Activated CD4-positive, alpha-beta T cell treated with anti-CD3 and anti-CD28 coated beads, Interleukin-2, amount 50 U/mL, for 24 hours (primary cell): ENCODE measurements at places on chromosomes 12 and 14.
A peak's percentile ranks its signal among the peaks of the same experiment; 100 is the strongest.

- peak; percentile 74 for DNase-seq
These were observed 31.1 kb downstream of the ALDH1L2 start for GRCh38 chr12:105053116-105053572.

- DNase-seq, result no peak
These were observed 1.5 kb downstream of the RAB35 start for GRCh38 chr12:120115066-120115465.

DNA sequence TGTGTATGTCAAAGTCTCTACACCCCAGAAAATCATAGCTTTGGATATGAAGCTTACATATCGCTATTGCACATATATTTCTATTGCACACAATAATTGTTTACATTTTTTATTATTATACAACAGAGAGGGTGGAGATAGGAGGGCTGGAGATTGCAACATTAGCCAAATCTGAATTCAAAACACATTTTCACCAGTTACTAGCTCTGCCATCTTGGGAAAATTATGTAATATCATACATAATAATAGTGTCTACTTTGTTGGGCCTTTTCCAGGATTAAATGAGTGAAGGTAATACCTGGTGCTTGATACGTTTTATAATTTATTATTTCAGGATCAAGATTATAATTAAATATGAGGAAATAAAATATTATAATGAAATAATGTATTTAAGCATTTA lies 507.4 kb upstream of the TBX3 start:
- DNase-seq, result no peak

GRCh38 chr12:25126746-25127145 lies 68.2 kb downstream of the DNAI7 start:
- DNase-seq, result no peak

GRCh38 chr12:30796313-30796780 lies 41.6 kb upstream of the CAPRIN2 start:
- no peak for DNase-seq

GRCh38 chr12:111368291-111368787 lies 556 bp downstream of the PHETA1 start:
- DNase-seq, result no peak

DNA sequence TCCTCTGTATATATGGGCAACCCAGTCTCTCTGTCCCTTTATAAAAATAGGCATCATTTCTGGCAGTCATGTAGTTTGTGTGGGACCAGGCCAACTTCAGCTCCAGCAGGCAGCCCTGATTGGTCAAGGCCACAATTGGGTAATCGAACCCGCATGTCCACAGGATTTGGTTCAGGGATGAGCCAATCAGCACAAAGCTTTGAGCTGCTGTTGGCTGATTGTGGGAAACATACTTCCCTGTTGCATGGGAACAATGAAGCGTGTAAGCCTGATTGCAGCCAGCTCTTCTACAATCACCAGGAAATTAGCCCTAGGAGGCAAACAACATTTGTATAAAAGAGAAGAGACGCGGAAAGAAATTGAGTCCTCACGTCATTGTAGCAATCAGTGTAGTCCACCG lies 328.6 kb downstream of the PCNX1 start:
- no peak for DNase-seq

DNA sequence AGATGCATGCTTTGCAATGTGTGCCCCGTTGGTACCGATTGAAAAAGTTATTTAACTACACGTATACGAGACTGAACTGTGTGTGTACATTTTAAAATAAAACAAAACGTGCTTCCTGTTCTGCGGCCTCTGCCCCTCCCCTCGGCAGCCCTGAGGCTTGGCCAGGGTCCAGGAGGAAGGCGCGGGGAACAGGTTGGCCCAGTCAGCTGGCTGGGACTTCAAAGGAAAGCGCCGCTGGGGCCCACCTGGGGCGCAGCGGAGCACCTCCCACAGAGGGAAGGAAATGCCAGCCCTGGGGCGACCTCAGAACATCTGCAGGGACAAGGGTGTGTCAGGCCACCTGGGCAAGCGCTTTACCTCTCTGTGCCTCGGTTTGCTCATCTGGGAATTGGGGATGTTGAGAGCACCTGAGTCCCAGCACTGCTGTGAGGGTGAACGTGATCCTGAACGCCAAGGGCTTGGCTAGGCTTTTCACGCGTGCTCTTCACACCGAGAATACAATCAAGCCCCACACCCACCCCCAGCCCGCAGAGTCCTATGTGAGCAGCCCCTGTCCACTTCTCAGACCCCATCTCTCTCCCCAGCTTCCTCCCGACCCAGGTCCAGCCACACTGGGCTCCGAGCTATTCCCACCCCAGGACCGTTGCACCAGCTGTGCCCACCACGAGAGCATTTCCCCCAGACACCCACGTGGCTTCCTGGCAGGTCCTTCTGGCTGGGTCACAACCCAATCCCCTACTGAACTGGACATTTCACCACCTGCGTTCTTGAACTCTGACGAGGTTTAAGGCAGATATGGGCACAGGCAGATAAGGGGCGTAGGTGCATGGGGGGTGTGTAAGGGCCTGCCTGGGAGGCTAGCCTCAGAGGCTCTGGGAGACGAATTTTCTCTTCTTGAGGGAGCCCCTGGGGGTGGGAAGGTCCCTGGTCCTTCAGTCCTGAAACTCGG lies 41.9 kb upstream of the NCOR2 start:
- peak; percentile 40 for DNase-seq

GRCh38 chr12:65602610-65603295 lies 221.5 kb upstream of the HMGA2 start:
- DNase-seq, result peak; percentile 25

DNA sequence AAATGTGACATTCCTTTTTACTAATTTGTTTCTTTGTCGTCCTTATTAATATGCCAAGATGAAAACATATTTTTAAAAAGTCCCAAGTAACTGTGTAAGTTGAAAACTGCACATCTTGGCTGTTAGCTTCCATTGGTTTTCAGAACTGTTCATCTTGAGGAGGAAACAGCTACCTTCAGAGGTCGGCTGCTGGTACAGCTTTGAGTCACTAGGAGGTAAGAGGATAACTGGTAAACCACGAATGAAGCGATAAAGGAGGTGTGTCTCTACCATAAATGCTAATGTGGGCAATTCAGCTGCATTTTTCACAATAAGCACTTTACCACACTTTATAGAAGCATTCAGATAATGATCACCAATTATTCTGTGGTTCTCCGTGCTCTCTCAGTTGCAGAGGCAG lies 137.5 kb upstream of the KRAS start:
- no peak for DNase-seq

DNA sequence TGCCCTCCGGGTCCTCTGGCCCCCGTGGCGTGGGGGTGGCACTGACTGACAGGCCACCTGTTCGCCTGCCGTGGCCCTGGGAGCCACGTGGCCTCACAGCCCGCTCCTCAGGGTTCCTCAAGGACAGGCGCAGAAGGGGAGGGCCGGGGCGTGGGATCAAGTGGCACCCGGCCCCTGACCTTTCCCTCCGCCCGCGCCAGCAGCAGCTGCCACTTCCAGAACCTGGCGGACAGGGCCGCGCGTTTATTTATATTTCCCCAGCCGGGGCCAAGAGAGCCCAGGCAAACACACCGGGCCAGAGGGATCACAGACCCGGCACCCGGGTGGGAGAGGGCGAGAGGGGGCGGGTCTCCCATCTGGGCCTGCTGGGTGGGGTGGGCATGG lies 92.6 kb downstream of the RFLNA start:
- no peak for DNase-seq

GRCh38 chr12:130881548-130881947 lies 9.7 kb downstream of the RAN start:
- no peak for DNase-seq

DNA sequence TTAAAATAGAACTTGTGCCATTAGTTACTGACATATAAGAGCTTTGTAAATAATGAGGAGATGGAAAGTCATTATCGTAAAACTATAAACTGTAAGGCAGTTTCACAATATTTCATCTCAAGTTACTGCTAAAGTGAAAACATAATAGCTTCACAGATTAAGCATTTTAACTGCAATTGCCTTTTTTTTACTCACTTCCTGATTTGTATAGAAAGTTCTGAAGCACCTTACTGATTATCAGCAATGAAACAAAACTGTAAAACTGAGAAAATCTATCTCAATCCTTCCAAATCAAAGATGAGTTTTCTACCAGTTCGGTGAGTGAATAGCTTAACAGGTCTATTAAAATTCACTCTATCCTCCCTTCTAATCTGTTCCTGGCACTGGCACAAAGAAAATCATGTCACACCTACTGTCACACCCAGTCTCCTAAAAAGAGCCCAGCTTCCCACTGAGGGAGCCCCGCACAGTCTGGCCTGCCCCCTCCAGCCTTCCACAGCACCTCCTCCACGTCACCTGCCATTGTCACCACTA lies 161.4 kb upstream of the ABCD2 start:
- DNase-seq, result no peak

GRCh38 chr12:124520265-124520701 lies 47.1 kb downstream of the NCOR2 start:
- no peak for DNase-seq

- DNase-seq, result no peak
These were observed 48.2 kb downstream of the PPM1H start for GRCh38 chr12:62886796-62887195.

DNA sequence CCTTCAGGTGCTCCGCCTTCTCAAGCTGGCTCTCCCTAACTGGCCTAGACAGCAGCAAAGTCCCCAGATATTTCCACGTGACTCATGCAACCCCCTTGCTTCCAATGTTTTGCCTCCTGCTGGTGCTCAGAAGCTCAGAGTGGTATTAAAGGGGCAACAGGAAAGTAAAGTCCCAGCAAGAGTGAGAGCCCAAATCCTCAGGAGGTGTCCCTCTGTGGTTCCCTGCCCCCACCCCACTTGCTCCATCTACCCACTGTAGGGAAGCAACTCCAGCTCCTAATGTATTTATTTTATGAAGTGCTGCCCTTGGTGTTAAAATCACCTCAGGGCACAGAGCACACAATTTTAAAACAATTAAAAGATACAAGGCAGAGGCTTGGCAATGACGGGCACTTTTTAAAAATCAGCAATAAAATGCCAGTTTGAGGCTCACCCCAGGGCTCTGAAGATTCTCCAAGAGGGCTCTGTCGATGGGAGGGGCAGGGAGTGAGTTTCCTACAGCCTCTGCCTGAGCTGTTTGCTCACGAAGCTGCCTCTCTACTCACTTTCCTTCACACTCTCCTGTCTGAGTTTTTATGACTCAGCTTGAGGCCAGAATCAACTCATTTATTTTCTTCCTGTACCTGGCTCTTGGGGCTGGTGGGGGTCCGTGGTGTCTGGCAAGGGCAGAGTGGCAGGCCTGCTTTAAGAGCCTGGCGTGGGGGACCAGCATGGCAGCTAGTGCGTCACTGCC lies 81.9 kb upstream of the MAX start:
- no peak for DNase-seq

DNA sequence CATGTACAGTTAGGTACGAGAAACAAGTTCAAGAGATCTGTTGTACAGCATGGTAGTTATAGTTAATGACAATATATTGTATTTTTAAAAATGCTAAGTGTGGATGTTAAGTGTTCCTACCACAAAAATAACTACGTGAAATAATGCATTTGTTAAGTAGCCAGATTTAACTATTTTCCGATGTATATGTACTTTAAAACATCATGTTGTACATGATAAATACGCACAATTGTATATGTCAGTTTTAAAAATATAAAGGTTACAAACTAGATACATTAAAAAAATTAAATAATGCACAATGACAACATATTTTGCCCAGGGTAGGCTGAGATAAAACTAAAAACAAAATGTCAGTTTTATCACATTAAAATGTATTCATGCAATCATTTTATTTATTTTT lies 285.1 kb upstream of the DCN start:
- DNase-seq, result no peak

GRCh38 chr14:89302396-89302950 lies 114.6 kb downstream of the FOXN3 start:
- DNase-seq, result no peak

- peak; percentile 10 for DNase-seq
These were observed 771 bp downstream of the DAAM1 start for GRCh38 chr14:59189091-59189785.

- no peak for DNase-seq
These were observed 121.2 kb downstream of the ZNF664 start for GRCh38 chr12:124094188-124094587.

DNA sequence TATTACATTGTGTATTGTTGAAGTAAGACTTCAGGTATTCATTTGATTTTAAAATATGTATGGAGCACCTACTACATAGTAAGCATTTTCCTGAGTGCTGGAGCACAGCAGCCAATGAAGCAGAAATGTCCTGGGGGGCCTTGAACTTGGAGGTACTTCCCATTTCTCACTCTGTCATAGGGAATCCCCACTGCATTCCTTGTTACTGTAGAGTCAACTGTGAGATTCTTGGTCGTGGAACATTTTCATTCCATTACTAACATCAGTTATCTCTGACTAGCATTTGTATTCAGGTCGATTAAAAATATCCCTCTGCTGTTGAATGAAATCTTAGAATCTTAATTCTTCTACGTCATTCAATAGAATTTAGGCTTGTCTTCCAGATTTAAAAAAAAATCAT lies 66.7 kb downstream of the PDE3A start:
- no peak for DNase-seq

DNA sequence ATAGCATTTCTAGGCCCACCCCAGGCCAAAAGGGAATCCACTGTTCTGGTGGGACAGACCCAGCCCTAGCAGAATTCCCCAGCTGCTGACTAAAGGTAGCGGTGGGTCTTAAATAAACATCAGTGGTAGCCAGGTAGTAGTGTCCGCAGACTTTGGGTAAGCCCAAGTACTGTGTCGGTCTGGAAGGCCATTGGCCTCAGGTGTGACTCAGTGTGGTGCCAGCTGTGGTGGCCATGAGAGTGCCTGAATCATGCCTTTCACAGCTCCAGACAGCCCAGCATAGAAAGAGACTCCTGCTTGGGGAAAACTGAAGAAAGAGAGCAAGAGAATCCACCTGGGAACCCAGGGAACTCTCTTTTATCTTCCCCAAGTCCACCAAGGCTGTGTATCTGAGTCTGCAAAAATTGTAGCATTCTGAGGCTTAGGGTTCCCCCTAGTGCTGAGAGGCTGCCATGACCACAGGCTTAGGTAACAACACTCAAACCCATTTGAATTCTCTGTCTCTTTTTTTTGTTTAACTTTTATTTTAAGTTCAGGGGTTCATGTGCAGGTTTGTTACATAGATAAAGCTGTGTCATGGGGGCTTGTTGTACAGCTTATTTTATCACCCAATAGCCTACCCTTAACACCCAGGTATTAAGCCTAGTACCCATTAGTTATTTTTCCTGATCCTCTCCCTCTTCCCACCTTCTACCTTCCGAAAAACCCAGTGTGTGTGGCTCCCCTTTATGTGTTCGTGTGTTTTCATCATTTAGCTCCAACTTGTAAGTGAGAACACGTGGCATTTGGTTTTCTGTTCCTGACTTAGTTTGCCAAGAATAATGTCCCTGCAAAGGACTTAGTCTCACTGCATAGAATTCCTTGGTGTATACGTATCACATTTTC lies 16.7 kb upstream of the CD163L1 start:
- no peak for DNase-seq

DNA sequence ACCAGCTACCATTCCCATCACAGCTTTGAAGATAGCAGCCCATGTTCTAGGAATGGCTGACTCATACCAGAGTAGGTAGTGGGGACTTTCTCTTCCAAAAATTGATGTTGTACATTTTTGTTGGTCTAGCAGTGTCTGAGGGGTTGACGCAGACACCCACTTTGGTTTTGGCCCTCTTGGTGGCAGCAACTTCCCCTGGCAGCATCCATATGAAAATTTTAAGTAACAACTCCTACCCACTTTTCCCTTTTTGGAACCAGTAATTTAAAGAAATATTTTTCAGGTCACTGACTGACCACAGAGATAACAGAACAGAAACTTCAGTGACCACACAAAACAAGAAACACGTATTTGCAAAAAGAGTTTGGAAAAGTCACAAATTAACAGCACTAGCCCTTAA lies 162.0 kb upstream of the TMCC3 start:
- DNase-seq, result no peak
